Stimulated activated naive B cell treated with anti-CD40 and anti-IgM and Interleukin-4, amounts not matched to agents 10 μg/mL and 1 μg/mL and 100 μg/mL, for 72 hours (primary cell): ENCODE measurements at places on chromosomes 5 and 9.

DNA sequence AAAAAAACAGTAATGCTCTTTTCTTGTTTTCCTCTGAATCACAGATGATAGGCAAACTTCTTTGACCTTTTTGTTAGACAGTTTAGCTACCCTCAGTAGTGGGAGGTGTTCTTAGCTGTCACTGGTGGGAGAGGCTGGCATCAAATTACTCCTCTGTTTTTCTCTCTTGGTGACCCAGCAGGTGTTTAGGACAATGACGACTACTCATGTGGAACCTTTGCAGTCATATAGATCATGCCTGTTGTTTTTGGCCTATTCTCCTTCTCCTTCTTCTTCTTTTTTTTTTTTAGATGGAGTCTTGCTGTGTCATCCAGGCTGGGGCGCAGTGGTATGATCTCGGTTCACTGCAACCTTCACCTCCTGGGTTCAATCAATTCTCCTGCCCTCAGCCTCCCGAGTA lies 15.4 kb upstream of the NPR2 start:
- peak; percentile 53 for DNase-seq

GRCh38 chr5:60014331-60014730 lies 120.8 kb upstream of the PDE4D start:
- DNase-seq: no peak

GRCh38 chr5:135825373-135826220 lies 8.9 kb upstream of the SLC25A48 start:
- DNase-seq: no peak

DNA sequence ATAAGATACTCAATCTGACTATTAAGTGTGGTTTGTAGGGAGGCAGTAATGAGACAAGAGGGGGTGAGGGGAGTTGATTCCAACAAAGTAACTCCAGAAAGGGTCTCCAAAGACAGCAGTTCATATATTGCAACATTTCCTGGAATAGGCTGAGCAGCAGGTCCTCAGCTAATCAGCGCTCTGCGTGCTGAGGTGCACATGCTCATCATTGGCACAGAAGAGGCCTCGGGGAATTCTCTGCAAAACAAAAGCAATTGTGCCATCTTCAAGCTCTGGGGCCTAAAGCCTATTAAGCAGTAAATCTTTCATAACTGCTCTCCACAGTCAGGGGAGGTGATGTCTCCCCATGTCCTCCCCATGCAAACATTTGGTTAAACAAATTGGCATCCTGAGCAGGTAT lies 357.3 kb downstream of the SPOCK1 start:
- no peak for DNase-seq

DNA sequence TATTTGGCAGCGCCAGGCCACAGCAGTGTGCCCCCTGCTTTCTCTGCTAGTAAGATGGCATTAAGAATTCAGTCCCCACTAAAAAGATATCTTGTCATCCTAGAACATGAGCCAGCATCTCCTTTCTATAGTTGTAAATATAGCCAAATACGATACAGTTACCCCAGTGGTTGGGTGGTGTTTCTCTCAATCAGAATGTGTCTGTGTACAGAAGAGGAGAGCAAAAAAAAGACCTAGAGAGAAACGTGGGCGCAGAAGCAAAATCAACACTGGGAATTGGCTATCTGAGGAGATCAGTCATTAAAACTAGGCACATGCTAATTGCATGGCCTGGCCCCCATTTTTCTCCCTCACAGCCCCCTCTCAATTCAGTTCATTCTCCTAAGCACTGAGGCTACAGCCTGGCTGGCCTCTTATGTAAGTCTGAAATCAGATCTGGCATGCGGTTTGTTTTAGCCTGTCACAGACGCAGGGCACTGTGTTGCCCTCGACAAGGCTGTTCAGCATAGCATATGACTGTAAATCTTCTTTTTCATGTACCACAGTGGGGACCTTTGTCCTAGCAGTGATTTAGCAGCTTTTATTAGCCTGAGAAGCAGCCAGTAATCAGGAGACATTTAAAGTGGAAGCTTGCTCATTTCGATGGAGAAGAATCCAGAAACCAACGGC lies 57.8 kb downstream of the RORB start:
- DNase-seq: no peak

DNA sequence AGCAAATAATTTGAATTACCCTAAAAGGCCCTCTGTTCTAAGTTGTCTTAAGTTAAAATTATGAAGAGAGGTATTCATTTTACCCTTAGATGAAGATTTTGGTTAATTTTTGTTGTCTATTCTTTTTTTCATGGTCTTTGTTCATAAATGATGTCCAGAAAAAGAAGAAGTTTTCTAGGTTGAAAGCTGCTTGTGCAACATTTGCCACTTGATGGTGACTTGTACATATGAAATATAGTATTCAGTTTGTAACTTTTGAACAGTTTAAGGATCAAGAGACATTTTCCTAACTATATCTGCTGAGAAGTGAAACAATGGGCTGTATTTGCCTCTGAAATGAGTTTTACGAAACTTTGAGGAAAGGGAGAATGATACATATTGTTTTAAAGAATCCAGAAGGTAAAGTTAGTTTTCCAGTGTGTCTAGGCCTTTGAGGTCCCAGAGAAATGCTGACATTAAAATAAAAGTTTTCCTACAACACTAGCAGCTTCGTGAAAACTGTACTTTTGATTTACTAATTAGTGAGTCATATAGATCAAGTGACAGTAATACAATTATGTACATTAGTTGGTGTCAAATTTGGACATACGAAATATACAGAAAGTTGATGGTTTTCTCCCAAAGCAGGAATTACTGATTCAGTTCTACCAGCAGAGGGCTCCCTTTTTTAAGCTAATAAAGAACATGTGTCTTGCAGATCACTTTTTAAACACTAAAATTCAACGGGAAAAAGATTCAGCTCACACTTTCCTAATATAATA lies 70.5 kb downstream of the PIK3R1 start:
- DNase-seq: no peak

- peak; percentile 28 for DNase-seq
Measured at GRCh38 chr9:93451849-93452709, 594 bp downstream of the FAM120A start.

GRCh38 chr9:81224166-81225081 lies 464.9 kb downstream of the TLE1 start:
- no peak for DNase-seq

DNA sequence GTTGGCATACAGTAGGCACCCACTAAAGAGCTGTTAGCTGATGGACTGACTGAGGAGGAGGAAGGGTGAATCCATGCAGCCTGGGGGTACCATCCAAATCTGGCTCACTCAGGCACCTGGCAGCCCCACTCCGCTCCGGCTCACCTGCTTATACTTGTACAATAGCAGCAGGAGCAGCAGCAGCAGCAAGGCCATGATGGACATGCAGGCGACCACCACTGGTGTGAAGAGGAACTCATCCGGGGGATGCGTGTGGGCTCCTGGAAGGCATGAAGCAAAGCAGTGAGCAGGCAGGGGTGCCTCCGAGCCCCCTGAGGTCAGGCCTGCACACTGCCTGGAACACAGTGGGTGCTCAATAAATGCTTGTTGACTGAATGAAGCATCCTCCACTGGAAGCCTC lies 18.3 kb downstream of the CSF1R start:
- no peak for DNase-seq

DNA sequence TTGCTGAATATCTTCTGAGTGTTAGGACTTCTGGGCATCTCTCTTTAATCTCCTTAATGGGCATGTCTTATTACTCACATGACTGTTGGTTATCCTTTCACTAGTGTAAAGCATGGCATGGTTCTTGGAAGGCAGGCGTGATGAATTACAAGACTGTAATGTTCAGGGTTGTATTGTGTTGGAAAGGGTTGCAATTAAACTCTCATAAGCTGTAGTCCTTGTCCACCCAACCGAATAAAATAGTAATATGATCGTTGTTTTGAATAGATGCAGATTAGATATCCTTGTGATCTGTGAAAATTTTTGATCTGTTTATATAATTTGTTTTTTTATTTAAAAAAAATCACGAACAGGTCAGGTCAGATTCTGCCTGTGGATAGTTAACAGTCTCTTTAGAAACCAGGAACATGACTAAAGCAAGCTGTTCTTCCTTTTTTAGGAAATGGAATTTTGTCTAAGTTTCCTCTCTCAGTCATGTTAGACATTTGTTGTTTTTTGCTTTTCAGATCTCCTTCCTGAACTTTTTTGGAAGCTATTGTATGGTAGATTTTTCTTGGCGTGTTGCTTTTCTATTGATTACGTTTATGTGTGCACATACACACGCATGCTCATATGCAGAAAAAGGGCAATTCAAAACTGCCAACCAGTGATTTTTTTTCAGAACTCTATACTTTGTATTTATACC lies 121.8 kb downstream of the ARHGEF28 start:
- DNase-seq: no peak

GRCh38 chr5:55895346-55895745 lies 44.2 kb downstream of the IL31RA start:
- no peak for DNase-seq

DNA sequence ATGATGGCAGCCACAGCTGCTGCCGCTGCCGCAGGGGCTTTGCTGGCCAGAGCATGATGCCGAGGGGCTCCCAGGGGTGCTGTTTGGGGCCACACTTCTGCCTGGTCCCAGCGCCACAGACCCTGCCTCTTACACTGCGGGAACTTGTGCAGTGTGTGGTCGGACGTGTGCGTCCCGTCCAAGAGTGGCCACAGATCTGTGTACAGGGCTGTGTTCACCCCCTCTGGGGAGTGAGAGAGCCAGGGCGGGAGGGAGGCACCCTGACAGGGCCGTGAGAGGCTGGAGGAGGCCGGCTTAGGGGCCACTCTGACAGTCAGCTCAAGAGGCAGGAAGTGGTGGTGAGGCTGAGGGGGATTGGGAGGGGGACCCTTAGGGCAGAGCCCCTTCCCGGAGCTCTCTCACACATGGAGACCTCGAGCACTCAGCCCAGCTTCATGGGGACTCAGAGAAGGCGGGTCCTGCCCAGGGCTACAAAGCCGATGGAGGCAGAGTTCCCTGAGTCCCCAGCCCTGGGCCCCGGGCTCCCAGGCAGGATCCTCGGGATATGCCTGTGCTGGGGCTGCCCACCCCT lies 13.1 kb upstream of the CARD19 start:
- no peak for DNase-seq

- no peak for DNase-seq
Measured at GRCh38 chr5:134649163-134649835, 714 bp downstream of the SEC24A start.

DNA sequence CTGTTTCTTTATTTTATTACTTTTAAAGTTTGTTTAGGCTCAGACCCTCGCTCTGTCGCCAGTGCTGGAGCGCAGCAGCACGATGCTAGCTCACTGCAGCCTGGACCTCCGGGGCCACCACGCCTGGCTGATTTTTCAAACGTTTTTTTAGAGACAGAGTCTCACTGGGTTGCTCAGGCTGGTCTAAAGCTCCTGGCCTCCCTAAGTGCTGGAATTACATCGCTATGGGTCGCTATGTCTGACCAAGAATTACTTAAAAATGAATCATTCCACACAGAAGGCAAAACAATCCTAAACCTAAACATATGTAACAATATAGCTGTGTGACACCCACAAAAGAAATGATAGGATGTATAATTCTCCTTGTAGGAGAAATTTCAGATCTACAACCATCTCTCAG lies 86.9 kb upstream of the SIMC1 start:
- DNase-seq: no peak

DNA sequence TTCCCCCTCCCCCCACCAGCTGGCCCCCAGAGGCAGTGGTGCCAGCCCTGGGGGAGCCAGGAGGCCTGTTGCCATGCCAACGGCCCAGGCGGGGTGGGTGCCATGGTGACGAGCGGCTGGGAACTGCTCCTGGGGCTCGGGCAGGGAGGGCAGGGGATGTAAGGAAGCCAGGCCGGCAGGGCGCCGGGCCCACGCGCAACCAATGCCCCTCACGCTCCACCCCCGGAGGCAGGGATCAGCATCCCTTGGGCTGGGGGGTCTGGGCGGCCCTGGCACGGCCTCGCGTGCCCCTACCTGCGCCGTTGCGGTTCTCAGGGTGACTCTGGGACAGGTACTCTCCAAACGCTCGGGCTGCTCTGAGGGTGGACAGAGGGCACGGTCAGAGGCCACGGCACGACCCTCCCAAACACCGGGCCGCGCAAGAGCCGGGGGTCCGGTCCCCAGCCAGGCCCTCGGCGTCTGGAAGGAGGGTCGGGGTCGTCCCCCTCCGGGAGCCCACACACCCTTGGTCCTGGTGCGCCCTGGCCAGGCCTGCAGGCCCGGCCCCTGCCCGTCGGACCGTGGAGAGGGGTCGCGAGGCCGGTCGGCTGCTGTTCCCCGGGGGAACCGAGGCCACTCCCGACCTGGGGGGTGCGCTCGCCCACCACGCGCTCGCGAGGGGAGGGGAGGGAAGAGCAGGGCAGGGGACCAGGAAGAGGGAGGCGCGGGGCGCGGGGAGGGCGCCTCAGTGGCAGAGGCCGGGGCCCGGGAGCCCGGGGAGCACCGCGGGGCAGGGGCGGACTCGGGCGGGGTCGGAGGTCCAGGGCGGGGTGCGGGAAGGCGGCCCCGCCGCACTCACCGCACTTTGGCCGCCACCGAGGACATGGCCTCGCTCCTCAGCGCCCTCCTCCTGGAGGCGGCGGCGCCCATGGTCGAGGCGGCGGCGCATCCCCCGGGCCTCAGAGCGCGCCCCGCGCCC lies 661 bp downstream of the NSMF start:
- no peak for DNase-seq

- DNase-seq: no peak
Measured at GRCh38 chr5:21397693-21398092, 1409.7 kb upstream of the CDH18 start.

- DNase-seq: no peak
Measured at GRCh38 chr5:134948911-134949310, 18.8 kb upstream of the CATSPER3 start.

GRCh38 chr9:136239983-136240330 lies 5.7 kb downstream of the QSOX2 start:
- DNase-seq: peak; percentile 68
